ENCODE measurements at places on chromosomes 1 and 21.
A peak's percentile ranks its signal among the peaks of the same experiment; 100 is the strongest.

- peak; percentile 64 for DNase-seq
- no peaks in the 10 kb centered on the region for H3K27me3 ChIP-seq
These were observed 9.2 kb upstream of the GRHL3 start for GRCh38 chr1:24309762-24310485.

DNA sequence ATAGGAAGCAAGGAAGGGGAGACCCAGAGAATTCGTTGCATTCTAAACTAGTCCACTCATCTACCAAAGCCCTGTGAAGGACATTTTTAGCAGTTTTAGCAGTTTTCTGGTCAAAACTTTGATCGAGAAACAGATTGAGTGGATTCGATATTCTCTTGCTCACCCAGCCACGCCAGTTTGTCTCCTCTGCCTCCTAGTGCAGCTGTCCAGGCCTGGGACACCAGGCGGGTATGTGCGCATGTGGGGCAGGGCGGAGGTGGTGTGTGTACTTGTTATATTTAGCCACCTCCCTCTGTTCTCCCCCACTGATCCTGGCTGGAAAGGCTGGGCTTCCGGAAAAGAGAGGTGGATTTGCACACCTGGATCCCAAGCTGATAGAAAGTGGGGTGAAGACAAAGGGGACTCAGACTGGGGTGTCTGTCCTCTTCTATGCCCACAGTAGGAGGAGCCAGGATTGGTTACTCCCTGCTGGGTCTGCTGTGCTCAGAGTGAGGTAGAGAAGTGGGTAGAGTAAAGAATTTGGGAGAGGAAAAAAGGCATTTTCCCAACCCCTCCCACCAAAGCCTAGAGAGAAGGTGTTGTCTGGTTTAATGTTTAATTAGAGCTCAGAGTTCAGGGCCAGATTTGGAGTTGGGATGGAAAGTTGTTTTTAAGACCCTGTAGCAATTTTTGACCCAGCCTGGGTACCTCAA lies 3.8 kb downstream of the LMNA start:
- peaks cover 14% of the 10 kb centered on the region for H3K36me3 ChIP-seq
- DNase-seq, result peak; percentile 79
- peaks cover 47% of the 10 kb centered on the region for H3K4me1 ChIP-seq
- H3K27me3 ChIP-seq, result no peaks in the 10 kb centered on the region
- peak overlapping the region; percentile 100 for H3K27ac ChIP-seq

GRCh38 chr1:64995316-64995715 lies 29.0 kb upstream of the JAK1 start:
- no peaks in the 10 kb centered on the region for H3K36me3 ChIP-seq
- H3K4me1 ChIP-seq, result no peaks in the 10 kb centered on the region
- no peaks in the 10 kb centered on the region for H3K27me3 ChIP-seq
- H3K27ac ChIP-seq, result no peak overlapping the region
- H3K4me3 ChIP-seq, result no peak overlapping the region
- DNase-seq, result no peak

- H3K27me3 ChIP-seq, result no peaks in the 10 kb centered on the region
- H3K4me1 ChIP-seq, result peaks cover 15% of the 10 kb centered on the region
- H3K36me3 ChIP-seq, result no peaks in the 10 kb centered on the region
- DNase-seq, result no peak
- no peak overlapping the region for H3K4me3 ChIP-seq
- no peak overlapping the region for H3K27ac ChIP-seq
These were observed 30.6 kb upstream of the IFNGR2 start for GRCh38 chr21:33372582-33372981.

GRCh38 chr1:188169971-188170370 lies 1341.2 kb downstream of the PLA2G4A start:
- no peaks in the 10 kb centered on the region for H3K4me1 ChIP-seq
- no peak overlapping the region for H3K27ac ChIP-seq
- H3K4me3 ChIP-seq, result no peak overlapping the region

DNA sequence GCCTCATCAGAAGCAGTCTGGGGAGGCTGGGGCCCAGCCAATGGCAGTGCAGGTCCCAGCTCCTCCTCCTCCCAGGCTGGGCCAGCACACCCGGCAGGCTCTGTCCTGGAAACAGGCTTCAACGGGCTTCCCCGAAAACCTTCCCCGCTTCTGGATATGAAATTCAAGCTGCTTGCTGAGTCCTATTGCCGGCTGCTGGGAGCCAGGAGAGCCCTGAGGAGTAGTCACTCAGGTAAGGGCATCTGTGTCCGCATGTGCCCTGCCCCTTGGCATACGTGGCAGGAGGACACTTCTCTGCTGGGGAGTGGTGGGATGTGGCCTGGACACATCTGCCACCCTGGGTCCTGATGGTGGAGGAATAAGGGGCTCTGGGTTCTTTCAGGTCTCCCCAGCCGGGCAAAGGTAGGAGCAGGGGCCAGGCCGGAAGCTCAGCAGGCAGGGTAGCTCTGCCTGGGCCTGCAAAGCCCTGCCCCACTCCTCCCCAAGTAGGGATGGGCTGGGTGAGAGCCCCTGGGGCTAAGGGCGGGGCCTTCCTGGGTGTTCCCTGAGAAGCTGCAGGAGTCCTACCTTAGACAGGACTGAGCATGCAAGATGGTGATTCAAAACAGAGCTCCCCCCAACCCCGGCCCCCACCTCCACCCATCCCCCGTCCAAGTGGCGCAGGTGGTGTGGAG lies at the start of gene GJB5:
GJB5 (plus strand) TSS at position 84 of the 674 bp plus-strand sequence. CDS start 2,284 bp downstream, outside the sequence.
- H3K36me3 ChIP-seq, result no peaks in the 10 kb centered on the region
- no peak for DNase-seq
- no peaks in the 10 kb centered on the region for H3K4me1 ChIP-seq
- H3K4me3 ChIP-seq, result no peak within 1 kb of the TSS

DNA sequence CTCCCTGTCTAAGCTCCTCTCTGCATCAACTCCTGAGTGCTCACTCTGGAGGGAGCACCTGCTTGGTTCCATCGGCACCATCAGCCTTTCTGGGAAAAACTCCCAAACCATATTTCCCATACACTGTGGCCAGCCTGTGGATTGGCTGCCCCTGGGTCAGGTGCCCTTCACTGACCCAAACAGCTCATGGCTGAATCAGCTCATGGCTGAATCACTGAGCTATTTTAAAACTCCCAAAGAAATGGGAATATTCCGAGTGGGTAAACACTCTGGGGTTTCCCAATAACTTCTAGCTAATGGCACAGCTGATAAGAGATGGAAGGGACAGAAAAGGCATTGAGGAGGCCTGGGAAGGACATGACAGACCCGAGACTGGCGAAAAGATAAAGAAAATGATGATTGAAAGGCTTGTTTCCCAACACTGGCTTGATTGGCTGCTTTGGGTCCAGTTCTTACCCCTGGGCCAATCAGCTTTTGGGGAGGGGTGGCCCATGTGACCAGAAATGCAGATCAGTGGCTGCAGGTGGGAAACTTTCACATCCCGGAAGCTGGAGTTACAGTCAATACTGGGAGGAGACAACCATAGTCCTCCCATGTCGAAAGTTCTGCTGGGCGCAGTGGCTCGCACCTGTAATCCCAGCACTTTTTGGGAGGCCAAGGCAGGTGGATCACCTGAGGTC lies 37.3 kb upstream of the KAZN start:
- H3K36me3 ChIP-seq, result no peaks in the 10 kb centered on the region
- H3K27me3 ChIP-seq, result peaks cover 13% of the 10 kb centered on the region
- no peak overlapping the region for H3K4me3 ChIP-seq
- no peak overlapping the region for H3K27ac ChIP-seq

- no peak overlapping the region for H3K4me3 ChIP-seq
- peak overlapping the region; percentile 17 for H3K27ac ChIP-seq
- peaks cover 23% of the 10 kb centered on the region for H3K4me1 ChIP-seq
- H3K36me3 ChIP-seq, result no peaks in the 10 kb centered on the region
- DNase-seq, result peak; percentile 71
These were observed 3.2 kb upstream of the HMGB4 start for GRCh38 chr1:33860671-33861070.

DNA sequence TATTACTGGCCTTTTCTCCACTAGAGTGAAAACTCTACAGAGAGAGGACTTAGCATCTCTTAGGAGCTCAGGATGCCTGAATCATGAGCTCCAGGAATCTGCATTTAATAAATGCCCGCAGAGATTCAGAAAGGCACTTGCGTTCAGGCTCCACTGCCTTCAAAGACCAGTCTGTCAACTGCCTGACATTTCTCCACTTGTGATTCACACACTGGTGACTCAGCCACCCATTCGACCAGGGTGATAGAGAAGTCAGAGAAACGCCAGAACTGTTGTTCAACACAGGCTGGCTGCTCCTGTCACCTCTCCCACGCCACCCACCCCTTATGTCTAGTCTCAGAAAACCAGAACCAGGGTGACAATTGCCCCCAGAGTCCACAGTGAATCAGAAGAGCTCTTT lies 26.9 kb upstream of the LBR start:
- DNase-seq, result peak; percentile 92
- peak overlapping the region; percentile 12 for H3K27ac ChIP-seq
- peaks cover 20% of the 10 kb centered on the region for H3K4me1 ChIP-seq
- H3K27me3 ChIP-seq, result no peaks in the 10 kb centered on the region
- no peaks in the 10 kb centered on the region for H3K36me3 ChIP-seq

DNA sequence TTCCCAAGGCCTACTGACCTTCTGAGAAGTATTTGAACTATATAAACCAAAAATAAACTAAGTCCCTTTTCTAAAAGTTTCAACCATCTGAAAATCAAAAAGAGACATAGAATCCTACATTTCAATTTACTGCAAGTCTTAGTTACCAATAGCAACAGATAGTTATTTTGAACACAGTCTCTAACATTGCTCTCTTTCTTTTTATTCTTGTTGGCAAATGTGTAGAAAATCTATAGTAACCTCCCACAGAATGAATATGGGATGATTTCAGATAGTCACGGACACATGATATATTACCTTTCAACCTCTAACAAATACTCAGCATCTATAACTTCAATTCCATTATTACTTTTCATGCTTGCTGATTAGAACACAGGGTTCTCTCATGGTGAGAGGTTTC lies 68.9 kb upstream of the RAB3GAP2 start:
- no peak overlapping the region for H3K4me3 ChIP-seq
- no peaks in the 10 kb centered on the region for H3K36me3 ChIP-seq
- H3K27me3 ChIP-seq, result 0 out of 2 replicates have a peak, but pooled peaks cover 4% of the 10 kb centered on the region
- no peak overlapping the region for H3K27ac ChIP-seq
- H3K4me1 ChIP-seq, result no peaks in the 10 kb centered on the region

- no peaks in the 10 kb centered on the region for H3K36me3 ChIP-seq
- no peak overlapping the region for H3K4me3 ChIP-seq
- DNase-seq, result no peak
- H3K27me3 ChIP-seq, result peaks cover 28% of the 10 kb centered on the region
- no peaks in the 10 kb centered on the region for H3K4me1 ChIP-seq
- H3K27ac ChIP-seq, result no peak overlapping the region
These were observed 1.5 kb downstream of the S100A8 start for GRCh38 chr1:153389401-153389800.
